ENCODE measurements at places on chromosomes 3 and 15. TPM values are rescaled to one million over a fixed set of nuclear protein-coding genes. Genes with fewer than 3 reads are reported as not detected.
A peak's percentile ranks its signal among the peaks of the same experiment; 100 is the strongest.

DNA sequence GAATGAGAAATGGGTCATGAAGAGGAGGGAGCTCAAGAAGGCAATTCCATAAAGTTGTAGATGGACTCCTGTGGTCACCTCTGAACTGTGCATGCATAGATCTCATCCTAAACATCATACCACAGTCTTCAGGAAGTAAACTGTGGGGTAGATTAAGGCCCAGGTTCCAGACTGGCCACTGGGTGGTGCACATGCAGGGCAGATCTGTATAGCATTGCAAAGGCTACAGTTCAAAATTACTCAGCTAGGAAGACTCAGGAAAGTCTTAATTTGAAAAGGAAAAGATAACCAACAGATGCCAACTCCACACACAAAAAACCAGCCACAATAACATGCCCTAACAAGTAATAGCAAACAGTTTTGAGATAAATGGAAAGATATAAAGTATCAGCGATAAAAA, 20.3 kb downstream of the KY start:
- H3K27ac ChIP-seq: no peak overlapping the region
- no peaks in the 10 kb centered on the region for H3K4me1 ChIP-seq
- no peaks in the 10 kb centered on the region for H3K36me3 ChIP-seq
- no peak overlapping the region for H3K4me3 ChIP-seq
- no peaks in the 10 kb centered on the region for H3K27me3 ChIP-seq

- DNase-seq: no peak
- no peaks in the 10 kb centered on the region for H3K27me3 ChIP-seq
- no peak overlapping the region for H3K4me3 ChIP-seq
- H3K27ac ChIP-seq: no peak overlapping the region
- peaks cover 25% of the 10 kb centered on the region for H3K4me1 ChIP-seq
Observed at GRCh38 chr3:16476636-16477035, 36.9 kb downstream of the RFTN1 start.

DNA sequence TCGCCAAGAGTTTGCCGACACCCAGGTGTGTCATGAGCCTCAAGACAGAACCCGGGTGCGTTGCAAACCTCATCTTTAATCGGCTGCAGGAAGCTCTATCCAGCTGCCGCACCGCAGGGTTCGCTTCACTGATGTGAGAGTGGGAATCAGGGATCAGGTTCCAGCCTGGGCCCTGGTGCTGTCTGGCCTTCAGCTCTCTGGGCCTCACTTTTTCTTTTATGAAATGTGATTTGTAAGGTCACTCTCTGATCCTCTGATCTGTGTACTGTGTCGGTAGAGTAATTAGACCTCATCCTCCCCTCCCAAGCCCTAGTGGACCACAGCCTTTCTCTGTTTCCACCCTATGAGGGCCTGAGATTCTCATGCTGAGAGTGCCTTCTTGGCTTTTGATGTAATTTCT, 202.8 kb upstream of the UBE2E1 start:
- H3K4me3 ChIP-seq: no peak overlapping the region
- no peaks in the 10 kb centered on the region for H3K27me3 ChIP-seq
- no peak overlapping the region for H3K27ac ChIP-seq
- DNase-seq: peak; percentile 67
- no peaks in the 10 kb centered on the region for H3K36me3 ChIP-seq

DNA sequence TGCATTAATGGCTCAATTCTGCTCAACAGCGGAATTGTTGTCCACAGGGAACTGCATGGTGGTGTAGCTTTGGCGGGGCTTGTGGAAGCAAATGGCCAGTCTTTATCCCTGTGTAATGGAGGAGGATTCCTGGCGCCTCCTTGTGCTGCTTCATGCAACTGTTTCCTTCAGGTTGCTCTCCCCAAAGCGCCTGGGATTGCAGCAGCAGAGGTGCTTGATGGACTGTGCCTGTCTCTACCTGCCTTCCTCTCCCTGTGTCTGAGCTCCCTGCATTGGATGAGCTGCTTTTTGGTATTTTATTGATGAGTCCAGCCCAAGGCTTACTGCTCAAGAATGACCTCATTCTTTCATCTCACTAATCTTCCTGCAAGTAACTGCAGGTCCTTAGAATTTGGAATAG, 72.9 kb upstream of the NDN start:
- H3K27me3 ChIP-seq: no peaks in the 10 kb centered on the region
- no peak overlapping the region for H3K4me3 ChIP-seq
- DNase-seq: peak; percentile 67
- H3K27ac ChIP-seq: no peak overlapping the region
- H3K4me1 ChIP-seq: peaks cover 10% of the 10 kb centered on the region
- no peaks in the 10 kb centered on the region for H3K36me3 ChIP-seq

- H3K27ac ChIP-seq: no peak overlapping the region
- no peaks in the 10 kb centered on the region for H3K27me3 ChIP-seq
- H3K36me3 ChIP-seq: no peaks in the 10 kb centered on the region
- peaks cover under 1% of the 10 kb centered on the region for H3K4me1 ChIP-seq
- H3K4me3 ChIP-seq: no peak overlapping the region
- no peak for DNase-seq
Observed at GRCh38 chr3:134277066-134277660, 26.5 kb upstream of the RYK start.

DNA sequence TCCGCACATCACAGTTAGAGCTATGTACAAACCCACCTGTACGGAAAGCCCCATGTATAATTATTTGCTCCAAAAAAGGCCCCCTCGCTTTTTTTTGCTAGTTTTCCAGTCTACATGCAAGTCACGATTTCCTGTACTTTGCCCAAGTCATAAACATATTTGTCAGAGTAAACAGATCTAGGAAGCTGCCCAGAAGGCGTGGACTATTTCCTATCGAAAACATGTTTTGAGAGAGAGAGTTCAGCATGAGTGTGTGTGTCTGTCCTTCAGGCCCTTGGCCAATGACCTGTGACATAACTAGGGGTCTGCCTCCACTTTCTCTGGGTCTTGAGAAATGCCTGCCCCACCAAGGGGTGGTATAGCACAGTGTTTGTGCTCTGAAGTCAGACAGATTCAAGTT, 72.7 kb upstream of the HACD2 start:
- no peak overlapping the region for H3K4me3 ChIP-seq
- H3K27ac ChIP-seq: no peak overlapping the region
- no peak for DNase-seq
- H3K36me3 ChIP-seq: no peaks in the 10 kb centered on the region
- H3K27me3 ChIP-seq: no peaks in the 10 kb centered on the region
- H3K4me1 ChIP-seq: no peaks in the 10 kb centered on the region

DNA sequence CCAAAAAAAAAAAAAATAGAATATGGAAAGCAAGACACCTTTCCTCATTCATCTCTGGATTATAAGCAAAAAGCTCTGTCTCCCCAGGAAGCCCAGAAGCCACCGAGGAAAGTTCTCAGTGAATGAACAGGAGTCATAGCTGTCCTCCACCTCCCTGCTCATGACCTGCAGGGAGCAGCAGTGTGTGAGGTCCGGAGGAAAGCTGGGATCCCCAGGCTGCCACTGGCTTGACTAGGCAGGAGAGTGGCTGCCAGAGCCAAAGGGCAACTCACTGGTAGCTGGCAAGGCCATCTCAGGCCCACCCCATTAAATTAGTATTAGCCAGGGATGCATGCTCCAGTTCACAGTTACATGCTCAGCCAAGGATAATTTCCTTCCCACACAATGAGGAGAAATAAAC, 191.6 kb upstream of the STT3B start:
- no peaks in the 10 kb centered on the region for H3K4me1 ChIP-seq
- H3K27ac ChIP-seq: no peak overlapping the region
- no peaks in the 10 kb centered on the region for H3K36me3 ChIP-seq

- H3K4me1 ChIP-seq: no peaks in the 10 kb centered on the region
- H3K27me3 ChIP-seq: no peaks in the 10 kb centered on the region
- H3K4me3 ChIP-seq: no peak overlapping the region
- peak; percentile 70 for DNase-seq
Observed at GRCh38 chr3:30319713-30320112, 286.7 kb upstream of the TGFBR2 start.

The CPLX3 gene
- polyA plus RNA-seq: not detected

The IRAK2 gene
- polyA plus RNA-seq: 0.37 TPM

All from GM23338 (cell line).